ENCODE measurements at places on chromosomes 2 and 18.

GRCh38 chr18:5285326-5285725 lies 10.2 kb downstream of the ZBTB14 start:
- no peak for DNase-seq

GRCh38 chr2:27194538-27195354 lies 17.1 kb upstream of the ATRAID start:
- DNase-seq = no peak

- DNase-seq = no peak
Observed at GRCh38 chr2:62423235-62423634, 82.8 kb downstream of the TMEM17 start.

GRCh38 chr18:10072671-10073175 lies 158.9 kb downstream of the VAPA start:
- no peak for DNase-seq

DNA sequence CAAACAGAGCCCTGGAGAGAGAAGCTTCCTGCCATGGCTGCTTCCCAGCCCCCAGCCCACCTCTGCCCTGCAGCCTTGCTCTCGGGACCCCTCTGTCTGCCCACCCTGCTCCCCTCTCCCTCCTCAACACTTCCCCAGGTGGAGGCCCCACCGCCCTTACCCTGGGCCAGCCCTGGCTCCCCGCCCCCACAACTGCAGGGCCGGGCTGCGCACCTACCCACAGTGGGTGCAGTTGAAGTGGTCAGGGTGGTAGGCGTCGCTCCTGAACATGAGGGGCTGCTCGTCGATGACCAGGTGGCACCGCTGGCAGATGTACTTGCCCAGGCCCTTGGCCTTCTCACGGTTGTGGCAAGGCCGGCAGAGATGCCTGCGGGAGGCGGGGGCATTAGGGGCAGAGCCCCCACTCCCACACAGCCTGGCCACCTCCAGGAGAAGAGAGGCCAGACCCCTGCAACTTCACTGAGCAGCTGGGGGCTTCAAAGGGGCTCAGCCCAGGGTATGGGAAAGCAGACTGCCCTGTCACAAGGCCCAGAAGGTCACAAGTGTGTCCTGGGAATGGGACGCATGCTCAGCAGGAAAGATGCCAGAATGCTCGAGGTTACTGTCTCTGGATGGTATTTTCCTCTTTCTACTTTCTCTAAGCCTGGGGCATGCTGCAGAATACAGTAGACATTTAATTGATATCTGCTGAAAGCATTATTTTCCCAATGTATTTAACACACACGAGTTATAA lies 3.1 kb upstream of the GPR17 start:
- no peak for DNase-seq

GRCh38 chr18:9617006-9617542 lies 2.7 kb upstream of the PPP4R1 start:
- no peak for DNase-seq

DNA sequence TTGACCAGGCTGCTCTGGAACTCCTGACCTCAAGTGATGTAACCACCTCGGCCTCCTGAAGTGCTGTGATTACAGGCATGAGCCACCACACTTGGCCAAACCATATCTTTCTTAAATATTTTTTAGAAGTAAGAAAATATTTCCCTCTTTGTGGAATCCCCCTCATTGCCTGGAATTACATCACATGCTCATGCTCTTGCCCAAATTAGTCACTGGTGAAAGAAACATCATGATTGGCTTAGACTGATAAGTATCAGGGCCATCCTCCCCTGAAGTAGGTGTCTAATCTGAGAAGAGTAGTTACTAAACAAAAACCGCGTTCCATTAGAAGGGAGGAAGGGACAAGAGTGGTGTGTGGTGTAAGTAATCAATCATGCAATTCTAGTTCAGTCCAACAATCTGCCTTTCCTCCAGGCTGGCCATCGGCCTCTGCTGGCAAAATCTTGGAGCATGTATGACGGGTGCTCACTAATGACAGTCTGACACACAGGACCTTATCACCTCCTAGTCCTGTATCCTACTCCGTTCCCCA lies 52.3 kb upstream of the SCG2 start:
- no peak for DNase-seq

GRCh38 chr18:32760391-32760790 lies 12.4 kb downstream of the KLHL14 start:
- DNase-seq = no peak

DNA sequence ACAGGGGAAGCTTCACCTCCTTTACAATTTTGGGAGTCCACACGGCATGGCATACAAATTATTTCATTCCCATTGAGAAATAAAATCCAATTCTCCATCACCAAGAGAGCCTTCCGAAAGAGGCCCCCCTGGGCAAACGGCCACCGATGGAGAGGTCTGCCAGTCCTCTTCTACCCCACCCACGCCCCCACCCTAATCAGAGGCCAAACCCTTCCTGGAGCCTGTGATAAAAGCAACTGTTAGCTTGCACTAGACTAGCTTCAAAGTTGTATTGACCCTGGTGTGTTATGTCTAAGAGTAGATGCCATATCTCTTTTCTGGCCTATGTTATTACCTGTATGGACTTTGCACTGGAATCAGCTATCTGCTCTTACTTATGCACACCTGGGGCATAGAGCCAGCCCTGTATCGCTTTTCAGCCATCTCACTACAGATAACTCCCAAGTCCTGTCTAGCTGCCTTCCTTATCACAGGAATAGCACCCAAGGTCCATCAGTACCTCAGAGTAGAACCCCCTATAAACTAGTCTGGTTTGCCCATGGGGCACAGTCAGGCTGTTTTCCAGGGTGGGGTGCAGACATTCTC lies 58.3 kb downstream of the BCL11A start:
- no peak for DNase-seq

DNA sequence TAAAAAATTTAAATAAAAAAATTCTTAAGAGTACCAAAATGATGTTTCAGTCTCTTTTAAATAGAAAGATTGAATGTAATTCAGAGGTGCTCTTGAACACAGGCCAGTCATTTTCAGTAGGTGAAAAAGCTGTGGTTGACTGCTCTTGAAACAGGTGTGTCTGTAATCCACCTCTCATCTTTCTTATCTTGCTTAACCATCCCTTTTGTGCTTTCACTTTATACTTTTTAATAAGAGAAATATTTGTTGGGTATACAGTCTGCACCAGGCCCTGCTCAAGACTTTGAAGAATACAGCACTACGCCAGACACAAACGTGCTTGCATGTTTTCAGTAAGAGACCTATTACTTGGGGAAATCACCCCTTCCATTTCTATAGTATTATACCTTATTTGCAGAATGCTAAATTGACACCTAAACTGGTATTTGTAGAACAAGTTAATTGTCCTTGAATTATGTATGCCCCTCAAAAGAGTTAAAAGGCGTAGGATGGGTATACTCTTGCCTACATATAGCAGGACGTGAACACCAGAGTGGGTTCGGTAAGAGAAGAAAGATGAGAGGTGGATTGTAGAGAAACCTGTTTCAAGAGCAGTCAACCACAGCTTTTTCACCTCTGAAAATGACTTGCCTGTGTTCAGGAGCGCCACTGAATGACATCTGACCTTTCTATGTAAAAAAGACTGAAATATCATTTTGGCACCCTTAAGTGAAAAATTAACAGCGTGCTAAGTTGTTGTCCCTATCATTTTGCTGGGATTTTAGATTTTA lies 4.0 kb upstream of the RTN4 start:
- peak; percentile 14 for DNase-seq

DNA sequence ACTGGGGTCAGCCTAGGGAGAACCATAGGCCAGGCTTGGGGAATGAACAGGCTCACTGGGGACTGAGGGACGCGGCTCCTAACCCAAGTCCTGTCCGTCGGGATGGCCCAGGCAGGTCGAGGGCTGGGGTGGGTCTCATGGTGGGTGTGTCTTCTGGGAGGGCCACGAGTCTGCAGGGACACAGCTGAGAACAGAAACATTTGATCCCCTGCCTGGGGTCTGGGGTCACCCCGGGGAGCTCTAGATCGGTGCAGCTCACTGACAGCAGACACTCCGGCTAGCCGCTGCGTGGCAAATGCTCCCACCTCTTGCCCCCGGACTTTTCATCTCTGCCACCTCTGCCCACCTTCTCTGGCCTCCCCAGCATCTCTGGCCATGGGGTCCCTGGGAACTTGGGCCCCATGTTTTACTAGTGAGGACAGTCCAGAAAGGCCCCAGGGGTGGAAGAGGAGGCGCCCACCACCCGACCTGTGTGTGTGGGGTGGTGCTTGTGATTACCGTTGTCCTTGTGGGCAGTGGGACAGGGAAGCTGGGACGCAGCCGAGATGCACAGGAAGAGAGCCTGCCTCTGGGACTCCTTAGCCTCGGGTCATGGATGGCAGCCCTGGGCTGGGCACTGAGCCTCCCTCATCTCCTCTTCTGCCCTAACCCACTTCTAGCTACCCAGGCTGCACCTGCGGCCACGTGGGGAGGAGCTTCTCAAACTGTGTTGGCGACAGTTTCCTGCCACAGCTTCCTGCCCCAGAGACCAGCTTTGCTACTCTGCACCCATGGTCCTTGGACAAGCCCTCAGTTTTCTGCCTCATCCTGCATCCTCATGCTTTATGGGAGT lies 4.9 kb downstream of the ZAP70 start:
- peak; percentile 66 for DNase-seq

DNA sequence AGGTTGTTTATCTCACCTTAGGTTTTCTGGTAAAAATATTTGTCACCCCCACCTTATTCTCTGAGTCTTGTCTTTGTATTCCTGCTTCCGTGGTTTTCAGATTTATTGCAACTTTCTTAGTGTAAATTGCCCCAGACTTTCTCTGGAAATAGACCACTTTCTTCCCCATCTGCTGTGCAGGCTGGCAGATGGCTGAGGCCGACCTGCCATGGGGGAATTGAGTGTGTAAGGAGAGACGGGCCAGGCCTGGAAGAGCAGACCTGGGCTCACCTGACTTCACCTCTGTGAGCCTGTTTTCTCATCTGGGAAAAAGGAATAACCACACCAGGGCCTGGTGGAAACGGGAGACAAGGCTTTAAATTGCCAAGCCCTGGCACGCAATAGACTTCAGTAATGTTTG lies 44.9 kb downstream of the ACKR3 start:
- no peak for DNase-seq

DNA sequence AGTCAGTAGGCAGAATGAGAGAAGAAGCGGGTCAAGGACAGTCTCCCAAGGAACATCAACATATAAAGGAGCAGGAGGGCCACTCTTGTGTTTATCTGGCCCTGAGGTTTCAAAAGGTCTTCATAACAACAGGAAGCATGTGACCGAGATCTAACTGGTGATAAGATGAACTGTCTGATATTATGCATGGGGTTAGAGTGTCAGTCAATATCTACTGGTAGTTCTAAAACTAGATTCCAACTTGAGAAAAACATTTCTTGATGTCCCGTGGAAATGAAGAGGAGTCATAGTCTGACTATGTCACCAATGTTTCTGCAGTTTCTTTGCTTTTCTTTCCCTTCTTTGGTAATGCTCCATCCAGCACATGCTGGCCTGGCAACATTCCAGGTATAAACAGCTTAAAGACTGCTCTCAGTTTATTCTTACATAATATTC lies 77.5 kb upstream of the ITPRID2 start:
- no peak for DNase-seq

- no peak for DNase-seq
Observed at GRCh38 chr2:204510709-204511420, 34.4 kb upstream of the PARD3B start.

DNA sequence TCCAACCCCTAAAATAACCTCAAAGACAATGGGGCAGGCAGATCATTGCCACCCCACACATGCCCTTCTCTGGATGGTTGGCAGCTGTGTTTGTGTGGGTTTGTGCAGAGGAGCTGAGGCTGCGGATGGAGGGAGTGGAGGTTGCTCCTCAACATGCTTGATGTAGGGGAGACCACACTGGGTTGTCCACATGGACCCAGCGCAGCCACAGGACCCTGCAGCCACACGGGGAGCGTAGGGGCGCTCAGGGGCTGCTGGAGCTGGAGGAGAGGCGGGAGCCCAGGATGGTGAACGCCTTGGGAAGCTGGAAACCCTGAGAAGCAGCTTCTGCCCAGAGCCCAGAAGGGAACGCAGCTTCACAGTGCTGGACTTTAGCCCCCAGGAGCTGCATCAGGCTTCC lies 56.3 kb upstream of the TMEM18 start:
- no peak for DNase-seq

DNA sequence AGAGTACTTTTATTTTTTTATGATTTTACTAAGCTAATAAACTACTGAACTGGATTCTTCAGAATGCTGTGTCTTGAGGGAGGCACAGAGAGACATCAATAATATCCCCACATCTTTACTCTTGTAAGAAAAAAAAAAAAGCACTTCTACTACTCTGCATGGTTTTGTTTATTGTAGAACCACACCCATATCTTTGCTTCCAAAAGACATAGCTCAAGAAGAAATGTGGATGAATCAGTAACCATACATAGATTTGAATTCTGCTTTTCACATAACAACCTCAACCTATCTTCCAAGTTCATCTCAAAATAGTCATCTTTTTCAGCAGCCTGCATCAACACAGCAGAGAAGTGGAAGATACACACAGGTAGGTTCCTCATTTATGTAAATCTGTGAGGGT lies 12.2 kb upstream of the COL5A2 start:
- no peak for DNase-seq

GRCh38 chr2:34844629-34845028 lies 1245.5 kb upstream of the FAM98A start:
- no peak for DNase-seq

DNA sequence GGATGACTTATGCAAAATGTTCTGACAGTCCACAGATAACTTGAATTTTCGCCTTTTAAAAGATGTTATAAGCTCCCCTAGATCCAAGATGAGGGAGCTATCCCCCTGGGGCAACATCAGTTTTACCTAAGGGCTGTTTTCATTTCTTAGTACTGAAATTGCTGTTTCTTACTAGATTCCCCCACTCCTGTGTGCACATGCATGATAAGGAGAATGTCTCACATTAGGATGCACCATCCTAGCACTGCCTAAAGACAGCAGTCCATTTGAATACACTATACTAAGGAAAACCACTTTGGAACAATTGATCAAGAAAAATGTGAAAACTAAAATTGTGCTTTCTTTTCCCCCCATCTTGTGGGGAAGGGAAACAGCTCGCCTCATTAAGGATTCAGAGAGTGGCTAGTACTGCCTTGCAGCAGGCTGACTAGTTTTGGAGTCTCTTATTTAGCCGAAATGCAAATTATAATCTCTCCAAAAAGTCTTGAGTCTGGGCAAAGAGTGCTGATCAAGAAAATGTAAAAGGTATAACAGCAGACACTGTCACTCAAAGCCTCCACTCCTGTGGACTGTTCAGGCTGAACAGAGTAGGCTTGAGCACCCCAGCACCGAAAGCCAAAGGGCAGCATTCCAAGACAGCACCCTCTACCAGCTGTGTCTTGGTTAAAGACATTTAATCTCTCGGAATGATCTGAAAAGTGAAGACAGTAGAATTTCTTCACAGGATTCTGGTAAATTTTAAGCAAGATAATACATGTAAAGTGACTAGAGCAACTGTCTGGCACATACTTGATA lies 65.0 kb downstream of the ZNF385B start:
- DNase-seq = no peak

Measured in T-helper 2 cell treated with Interferon-gamma antibody and Interleukin-4, amounts not matched to agents 5 μg/mL and 100 μg/mL, for 36 hours (primary cell).